CD4-positive, alpha-beta T cell treated with Interleukin-4 for 4 hours (primary cell): ENCODE measurements at places on chromosomes 7 and 10.

GRCh38 chr7:12239806-12240205 lies 28.7 kb downstream of the TMEM106B start:
- no peak for DNase-seq

GRCh38 chr10:80187060-80187459 lies 18.3 kb downstream of the ANXA11 start:
- DNase-seq: no peak

- no peak for DNase-seq
Observed at GRCh38 chr10:108393089-108393488, 1228.6 kb upstream of the SORCS1 start.

GRCh38 chr10:35442028-35442427 lies 105.7 kb downstream of the CCNY start:
- DNase-seq: no peak

DNA sequence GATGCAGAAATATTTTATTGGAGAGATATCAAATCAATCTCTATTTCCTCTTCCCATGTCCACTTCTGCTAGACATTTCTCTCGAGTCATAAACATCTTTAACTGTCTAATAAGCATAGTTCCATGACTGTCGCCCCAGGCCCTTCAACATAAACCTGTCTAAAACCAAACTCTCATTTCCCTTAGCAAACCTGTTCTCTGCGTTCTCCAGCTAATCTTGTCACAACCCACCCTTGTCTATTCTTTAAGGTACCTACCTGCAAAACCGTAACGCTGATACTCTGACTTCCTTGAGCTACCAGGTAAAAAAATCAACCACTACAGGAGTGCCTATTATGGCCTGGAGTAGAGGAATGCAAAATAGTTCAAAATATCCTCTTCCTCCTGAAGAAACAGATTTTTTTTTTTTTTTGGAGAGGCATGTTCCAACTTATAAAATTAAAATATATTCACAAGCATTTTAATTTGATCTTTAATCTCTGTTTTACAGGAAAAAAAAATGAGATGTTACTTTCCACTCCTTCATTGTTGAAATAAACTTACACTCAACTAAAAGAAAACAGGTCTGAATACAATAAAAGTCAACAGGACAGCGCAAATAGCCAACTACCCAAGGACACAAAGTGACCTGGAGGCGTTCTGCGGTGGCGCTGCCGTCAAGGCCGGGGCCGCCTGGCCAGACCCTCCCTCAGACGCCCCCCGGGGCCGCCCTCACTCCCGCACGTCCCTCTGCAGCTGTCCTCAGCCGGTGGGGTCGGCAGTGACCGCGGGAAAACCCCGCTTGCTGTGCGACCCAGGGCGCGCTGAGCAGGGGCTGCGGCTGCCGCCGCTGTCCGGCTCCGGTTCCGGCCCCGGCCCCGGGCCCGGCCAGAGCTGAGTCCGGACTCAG lies 765 bp downstream of the SLC25A40 start:
- DNase-seq: peak; percentile 10

GRCh38 chr7:143210541-143210940 lies 11.3 kb upstream of the TAS2R40 start:
- no peak for DNase-seq

DNA sequence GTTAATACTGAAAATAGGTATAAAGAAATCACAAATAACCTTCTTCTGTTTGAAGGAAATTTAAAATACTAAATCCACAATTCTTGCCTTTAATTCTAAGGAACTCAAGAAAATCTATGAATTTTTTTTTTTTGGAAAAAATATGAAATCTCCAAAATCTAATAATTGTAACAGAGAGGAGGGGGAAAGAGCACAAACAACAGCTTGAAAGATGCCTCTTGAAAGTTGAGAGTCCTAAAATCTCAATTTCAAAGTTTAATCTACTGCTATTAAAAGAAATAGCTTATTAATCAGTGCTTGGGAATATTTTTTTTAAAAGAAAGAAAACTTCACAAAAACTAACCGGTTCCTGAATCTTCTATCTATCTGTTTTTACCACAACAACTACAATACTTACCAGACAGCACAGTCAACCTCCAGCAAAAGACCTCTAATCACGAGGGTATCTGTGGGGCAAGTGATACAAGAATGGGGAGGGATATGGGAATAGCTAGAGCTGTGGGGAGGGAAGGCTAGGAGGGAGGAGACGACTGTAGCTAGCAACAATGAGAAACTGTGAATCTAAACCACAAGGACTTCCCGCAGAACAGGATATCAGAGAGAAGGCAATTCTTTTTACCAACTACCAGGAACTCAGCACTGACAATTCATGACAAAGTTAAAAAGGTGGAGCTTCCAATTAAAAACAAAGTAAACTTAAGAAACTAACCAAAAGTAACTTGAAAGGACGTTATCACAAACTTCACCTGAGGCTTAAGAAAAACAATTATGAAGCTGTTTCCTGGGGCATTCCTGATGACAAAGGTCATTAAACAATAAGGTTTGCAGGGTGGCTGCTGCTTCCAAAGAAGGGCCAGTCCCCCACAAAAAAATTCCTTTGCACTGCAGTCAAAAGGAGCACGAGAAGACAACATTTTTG lies at the start of gene USP54:
TSS of gene USP54 (minus strand) at position 462 of the 919 bp plus-strand sequence. CDS start 15,684 bp downstream, outside the sequence.
- DNase-seq: peak; percentile 38

- no peak for DNase-seq
Observed at GRCh38 chr10:117552701-117553141, 10.2 kb downstream of the EMX2 start.

DNA sequence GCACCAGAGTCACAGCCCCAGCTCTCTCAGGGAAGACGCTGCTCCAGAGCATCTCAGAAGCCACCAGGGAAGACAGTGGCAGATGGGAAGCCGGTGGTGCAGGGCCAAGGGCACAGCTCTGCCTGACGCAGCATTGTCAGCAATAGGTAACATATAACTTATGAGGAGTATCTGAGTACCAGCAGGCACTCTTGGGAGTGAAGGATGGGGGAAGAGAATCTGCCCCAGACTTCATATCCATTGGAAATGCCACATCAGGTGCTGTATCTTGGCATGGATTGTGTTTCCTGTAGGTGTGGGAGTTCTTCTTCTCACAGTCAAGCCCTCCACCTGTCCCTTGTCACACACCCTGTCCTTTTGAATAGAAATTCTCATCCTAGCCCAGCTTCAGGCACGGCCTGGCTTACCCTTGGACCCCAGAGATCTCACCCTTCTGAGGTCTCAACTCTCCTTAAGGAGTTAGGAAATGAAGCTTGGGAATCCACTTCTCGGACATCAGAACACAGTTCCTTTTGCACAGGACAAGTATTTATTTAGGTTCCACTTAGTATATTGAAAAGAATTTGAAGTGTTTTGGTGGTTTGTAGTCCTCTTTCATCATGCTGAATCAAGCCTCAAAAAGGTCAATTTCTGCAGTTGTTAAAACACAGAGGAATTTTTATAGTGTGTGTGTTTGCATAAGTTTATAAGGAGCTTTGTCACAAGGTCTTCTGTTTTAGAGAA lies 9.9 kb downstream of the EPDR1 start:
- DNase-seq: no peak

DNA sequence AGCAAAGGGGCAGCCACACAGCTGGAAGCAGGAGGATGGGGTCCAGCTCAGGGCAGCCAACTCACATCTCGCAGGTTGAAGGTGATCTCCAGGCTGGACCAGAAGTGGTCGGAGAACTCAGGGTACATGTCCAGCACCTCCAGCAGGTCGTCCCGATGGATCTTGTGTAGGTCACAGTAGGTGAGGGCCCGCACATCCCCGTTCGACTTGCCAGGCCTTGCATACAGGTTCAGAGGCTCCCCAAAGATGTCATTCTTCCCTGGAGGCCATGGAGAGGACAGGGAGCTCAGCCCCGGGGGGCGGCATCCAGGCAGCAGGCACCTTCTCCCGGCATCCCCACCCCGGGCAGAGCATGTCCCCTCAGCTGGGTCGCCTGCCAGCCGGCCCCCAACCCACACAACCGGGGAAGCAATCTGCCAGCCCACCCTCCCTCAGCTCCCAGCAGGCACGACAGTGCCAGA lies 29.3 kb downstream of the KCNH2 start:
- DNase-seq: no peak

DNA sequence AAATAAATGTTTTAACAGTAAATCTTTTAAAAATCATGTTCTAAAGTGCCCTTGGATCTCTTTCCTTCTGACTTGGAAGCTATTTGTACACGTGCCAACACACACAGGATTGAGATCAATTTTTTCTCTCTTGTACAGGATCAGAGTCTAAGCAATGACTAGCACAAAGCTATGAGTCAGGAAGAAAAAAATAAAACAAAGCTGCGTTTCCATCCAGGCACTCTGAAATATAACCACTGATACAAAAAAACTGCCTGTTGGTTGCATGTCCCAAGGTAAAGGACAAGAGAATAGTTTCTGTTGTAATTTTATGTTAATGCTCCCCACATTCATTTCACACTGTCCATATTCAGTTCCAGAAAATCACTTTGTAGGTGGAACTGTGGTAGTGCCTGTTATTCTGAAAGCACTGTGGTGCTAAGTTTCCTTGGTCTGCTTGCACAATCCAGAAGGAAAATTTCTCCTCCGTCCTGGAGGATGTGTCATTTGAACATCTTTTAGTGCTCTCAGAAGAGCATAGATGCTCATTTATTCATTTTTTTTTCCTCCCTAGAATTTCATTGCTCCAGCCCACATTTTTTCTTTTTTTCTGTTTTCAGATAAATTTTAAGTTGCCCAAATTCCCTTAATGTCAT lies 113.4 kb downstream of the PLXDC2 start:
- DNase-seq: no peak

DNA sequence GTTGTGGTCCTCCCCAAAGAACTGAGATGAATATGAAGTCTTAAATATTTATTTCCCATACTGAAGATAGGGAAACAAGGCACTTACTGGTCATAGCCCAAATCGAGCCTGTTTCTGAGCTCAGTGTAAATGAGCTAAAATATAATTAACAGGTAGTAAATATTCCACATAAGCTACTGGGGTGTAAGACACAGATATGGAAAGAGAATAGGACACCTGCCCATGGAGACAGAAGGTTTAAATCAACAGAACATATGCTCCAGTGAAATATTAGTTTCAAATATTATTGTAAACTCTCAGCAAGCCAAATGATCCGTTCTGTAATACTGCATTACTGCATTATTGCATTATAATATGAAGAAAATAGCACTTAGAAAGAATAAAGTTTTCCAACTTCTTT lies 537.9 kb downstream of the ANKRD7 start:
- no peak for DNase-seq

DNA sequence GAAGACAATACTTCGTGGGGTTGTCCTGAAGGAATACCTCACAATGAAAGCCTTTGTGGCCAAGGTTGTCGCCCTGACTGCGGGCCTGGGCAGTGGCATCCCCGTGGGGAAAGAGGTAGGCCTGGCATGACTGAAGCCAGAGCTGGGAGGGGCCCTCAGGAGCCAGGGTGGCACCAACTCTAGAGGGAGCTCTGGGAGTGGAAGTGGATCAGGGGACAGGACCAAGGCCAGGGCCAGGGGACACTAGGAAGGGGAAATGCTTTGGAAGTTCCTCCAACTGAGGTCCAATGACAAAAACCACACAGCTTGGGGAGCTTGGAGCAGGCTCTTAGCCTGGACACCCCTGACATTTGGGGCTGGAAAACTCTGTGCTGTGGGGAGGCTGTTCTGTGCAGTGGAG lies 5.8 kb downstream of the CLCN1 start:
- no peak for DNase-seq

DNA sequence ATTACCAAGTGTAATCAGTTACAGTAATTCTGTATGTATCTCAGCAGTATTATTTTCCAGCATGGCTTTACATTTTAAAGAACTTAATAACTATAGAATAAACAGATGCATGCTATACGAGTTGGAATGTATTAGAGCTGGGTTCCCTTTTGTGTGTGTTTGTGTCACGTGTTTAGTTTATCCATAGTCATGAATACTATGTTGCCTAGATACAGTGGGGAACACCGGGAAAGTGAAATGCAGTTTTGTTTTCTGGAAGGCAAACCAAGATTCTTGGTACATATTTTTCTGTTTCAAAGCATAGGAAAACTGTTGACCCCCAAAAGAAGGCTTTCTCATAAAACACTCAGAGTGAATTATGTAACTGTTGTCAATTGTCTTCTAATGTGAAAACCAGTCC lies 119.0 kb downstream of the FANK1 start:
- no peak for DNase-seq

DNA sequence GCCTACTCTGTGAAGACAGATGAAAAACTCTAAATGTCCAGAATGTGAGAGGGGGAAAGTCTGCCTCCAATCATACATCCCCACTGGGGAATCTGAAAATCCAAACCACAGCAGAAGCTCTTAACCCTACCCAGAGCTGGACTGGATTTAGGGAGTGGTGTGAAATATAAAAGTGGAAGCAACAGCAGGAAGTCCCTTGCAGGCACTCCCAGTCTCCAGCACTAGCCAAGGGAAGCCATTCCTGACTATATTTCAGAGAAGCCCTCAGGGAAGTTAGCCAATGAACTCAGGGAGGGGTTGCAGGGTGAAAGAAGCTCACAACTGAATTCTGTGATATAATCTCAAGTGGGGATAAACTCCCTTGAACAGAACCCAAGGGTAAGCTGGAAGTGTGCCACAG lies 51.5 kb downstream of the CRPPA start:
- no peak for DNase-seq

DNA sequence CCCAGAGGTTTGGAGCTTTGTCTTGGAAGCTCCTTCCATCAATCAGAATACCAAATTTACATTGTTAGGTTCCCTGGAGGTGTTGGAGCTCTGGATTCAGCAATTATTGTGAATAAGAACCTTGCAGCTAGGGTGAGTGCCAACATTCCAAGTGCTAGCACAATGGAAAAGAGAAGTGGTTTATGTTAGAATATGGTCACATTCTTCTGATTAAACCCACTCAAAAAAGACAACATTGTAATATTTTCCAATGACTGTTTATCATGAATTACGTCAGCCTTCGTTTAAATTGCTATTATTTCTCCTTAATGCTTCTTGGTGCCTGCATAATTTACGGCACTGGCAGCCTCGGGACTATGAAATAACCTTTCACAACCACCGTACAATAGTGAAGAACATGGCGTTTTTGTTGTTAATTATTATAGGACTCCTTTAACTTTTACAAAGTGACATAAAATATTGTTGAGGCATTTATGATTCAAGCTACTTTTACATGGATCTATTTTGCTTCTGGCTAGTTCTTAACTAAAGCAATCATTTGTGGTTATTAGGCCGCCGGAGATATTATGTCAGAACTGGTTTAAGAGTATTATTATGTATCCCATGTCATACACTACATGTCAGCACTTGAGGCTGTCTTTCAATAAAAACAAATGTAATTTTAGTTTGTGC lies 117.7 kb downstream of the ARID5B start:
- DNase-seq: no peak

- DNase-seq: no peak
Observed at GRCh38 chr10:123897146-123897545, 5.5 kb upstream of the CPXM2 start.

DNA sequence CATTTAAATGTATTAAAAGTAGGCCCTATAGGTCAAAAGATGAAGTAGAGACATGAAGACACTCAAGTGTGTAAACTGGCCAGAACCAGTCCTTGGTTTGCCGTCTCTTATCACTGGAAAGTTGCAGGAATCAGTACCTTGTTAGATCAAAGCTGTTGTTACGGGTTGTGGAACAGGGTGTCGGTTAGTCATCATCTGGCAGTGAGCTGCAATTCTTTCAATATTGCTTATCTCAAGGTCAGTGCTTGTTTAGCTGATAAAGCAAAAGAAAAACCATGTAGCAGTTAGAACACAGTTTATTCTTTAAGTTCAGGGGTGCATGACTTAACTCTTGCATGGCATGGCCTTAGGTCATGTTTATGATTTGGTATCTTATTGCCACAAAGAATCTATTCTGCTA lies 10.0 kb upstream of the SLC13A1 start:
- DNase-seq: no peak

GRCh38 chr7:106773228-106773627 lies 91.9 kb upstream of the PIK3CG start:
- DNase-seq: no peak

- DNase-seq: no peak
Observed at GRCh38 chr7:25308906-25309705, 80.8 kb upstream of the NPVF start.
